ENCODE measurements at places on chromosomes 4 and X.

DNA sequence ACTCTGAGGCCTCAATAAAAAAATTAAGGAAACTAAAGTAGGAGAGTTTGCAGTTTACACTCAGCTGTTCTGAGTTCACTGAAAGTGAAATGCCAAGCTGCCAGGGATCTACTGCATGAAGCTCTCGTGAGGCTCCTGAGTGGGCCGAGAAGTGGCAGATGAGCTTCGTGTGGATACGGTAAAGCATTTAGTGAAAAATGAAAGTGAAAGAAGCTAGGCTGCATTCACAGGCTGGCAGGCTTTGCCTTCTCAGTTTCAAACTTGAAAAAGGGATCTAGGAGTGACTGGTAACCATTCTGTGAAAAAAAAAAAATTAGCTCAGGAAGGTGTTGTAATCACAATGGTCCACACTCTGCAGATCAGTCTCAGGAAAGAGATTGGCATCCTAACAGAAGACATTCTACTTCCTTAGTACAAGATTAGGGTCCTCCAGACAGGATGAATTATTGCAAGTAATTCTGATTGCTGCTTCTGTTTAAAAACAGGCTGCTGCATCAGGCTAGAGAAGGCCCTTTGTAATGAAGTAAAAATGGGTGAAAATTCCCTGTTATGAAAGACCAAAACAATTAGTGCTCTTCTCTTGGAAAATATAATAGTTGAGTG is 679.9 kb downstream of the RPA4 start:
- no peak for DNase-seq

GRCh38 chr4:2043396-2044118 is 15.6 kb upstream of the NAT8L start:
- DNase-seq: no peak

- no peak for DNase-seq
Measured at GRCh38 chr4:111494971-111495370, 650.3 kb upstream of the FAM241A start.

DNA sequence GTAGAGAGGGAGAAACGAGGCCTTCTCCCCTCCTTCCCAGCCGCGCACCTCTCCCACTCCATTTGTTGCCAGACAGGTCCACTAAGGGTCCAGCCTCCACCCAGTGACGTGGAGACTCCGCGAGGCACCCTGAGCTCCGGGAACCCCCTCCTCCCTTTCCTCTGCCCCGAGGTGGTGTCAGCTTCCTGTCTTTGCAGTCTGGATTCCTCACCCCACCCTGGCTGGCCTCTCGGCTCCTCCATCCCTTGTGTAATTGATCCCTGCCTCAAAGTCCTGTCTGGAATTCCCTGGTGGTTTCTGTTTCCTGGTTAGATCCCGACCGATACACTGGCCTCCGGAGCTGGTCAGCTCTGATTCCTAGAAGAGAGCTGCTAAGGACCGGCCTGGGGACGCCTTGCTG is 105.9 kb upstream of the SCOC start:
- no peak for DNase-seq
